ENCODE measurements at places on chromosomes 5 and 9. TPM values are rescaled to one million over a fixed set of nuclear protein-coding genes. Genes with fewer than 3 reads are reported as not detected.

Gene PITX1
- not detected for total RNA-seq

Gene OSMR
- total RNA-seq = not detected

GRCh38 chr9:129550199-129550839, 70.6 kb downstream of the C9orf50 start:
- H3K4me1 ChIP-seq = peaks cover 7% of the 10 kb centered on the region
- H3K36me3 ChIP-seq = no peaks in the 10 kb centered on the region
- H3K27ac ChIP-seq = no peak overlapping the region
- H3K4me3 ChIP-seq = peak overlapping the region; percentile 41

GRCh38 chr5:51829230-51829629, 446.0 kb downstream of the ISL1 start:
- H3K36me3 ChIP-seq = no peaks in the 10 kb centered on the region
- DNase-seq = no peak
- H3K27me3 ChIP-seq = no peaks in the 10 kb centered on the region
- H3K4me3 ChIP-seq = no peak overlapping the region
- no peaks in the 10 kb centered on the region for H3K4me1 ChIP-seq

- peak overlapping the region; percentile 52 for H3K27ac ChIP-seq
- H3K27me3 ChIP-seq = peaks cover 14% of the 10 kb centered on the region
- peaks cover 19% of the 10 kb centered on the region for H3K4me1 ChIP-seq
- no peak overlapping the region for H3K4me3 ChIP-seq
Measured at GRCh38 chr9:107213561-107214028, 69.5 kb upstream of the RAD23B start.

- no peak overlapping the region for H3K27ac ChIP-seq
- H3K36me3 ChIP-seq = no peaks in the 10 kb centered on the region
- DNase-seq = no peak
- H3K27me3 ChIP-seq = no peaks in the 10 kb centered on the region
- H3K4me1 ChIP-seq = no peaks in the 10 kb centered on the region
Measured at GRCh38 chr9:123437201-123437600, 81.2 kb downstream of the CRB2 start.

Gene NR3C1
- total RNA-seq = 66.2 TPM

- H3K27ac ChIP-seq = no peak overlapping the region
- no peak for DNase-seq
- no peaks in the 10 kb centered on the region for H3K36me3 ChIP-seq
Measured at GRCh38 chr9:134502266-134502791, 139.3 kb upstream of the COL5A1 start.

- no peak overlapping the region for H3K4me3 ChIP-seq
Measured at GRCh38 chr9:120071760-120072159, 508.2 kb downstream of the CDK5RAP2 start.

DNA sequence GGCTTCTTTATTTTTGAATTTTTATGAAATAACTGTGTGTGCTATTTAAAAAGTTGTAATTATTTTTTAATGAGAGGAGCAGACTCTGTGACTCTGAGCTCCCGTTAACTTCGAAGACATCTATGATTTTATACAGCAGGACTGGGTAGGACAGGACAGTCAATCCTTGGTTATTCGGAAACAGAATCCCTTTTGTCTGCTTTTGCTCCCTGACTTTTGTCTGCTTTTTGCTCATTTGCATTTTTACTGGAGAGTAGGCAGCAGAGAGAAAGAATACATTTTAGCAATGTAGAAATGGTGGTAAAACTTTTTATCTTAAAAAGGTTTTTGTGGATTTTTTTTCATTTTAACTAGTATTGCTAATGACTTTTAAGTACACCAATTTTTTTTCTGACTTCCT, 303.6 kb downstream of the ARHGAP26 start:
- H3K4me1 ChIP-seq = no peaks in the 10 kb centered on the region
- no peaks in the 10 kb centered on the region for H3K27me3 ChIP-seq
- no peak for DNase-seq

Gene LCN1
- total RNA-seq = not detected

Gene PPP2R2B
- total RNA-seq = 6.7 TPM

DNA sequence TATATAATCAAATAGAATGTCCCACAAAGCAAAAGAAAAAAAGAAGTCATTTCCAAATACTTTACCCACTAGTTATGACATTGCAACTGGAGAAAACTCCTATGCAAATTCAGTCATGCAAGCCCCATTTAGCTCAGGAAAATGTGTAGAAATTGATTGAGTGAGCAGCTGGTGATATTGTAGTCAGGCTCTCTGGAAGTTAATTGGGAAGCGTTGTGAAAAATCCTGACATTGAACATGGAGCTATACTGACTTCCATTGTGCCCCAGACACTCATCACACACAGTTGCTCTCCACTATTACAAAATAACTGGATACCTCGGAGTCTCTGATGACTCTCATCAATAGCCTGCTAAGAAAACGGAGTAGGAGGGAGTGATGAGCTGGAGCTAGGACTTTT, 49.0 kb downstream of the TUSC1 start:
- no peak for DNase-seq
- no peak overlapping the region for H3K4me3 ChIP-seq
- H3K36me3 ChIP-seq = no peaks in the 10 kb centered on the region
- H3K27me3 ChIP-seq = no peaks in the 10 kb centered on the region

- no peak overlapping the region for H3K27ac ChIP-seq
- no peak for DNase-seq
- H3K27me3 ChIP-seq = no peaks in the 10 kb centered on the region
- H3K4me1 ChIP-seq = peaks cover 6% of the 10 kb centered on the region
- peaks cover 5% of the 10 kb centered on the region for H3K36me3 ChIP-seq
Measured at GRCh38 chr5:137738947-137739346, 3.1 kb upstream of the KLHL3 start.

DNA sequence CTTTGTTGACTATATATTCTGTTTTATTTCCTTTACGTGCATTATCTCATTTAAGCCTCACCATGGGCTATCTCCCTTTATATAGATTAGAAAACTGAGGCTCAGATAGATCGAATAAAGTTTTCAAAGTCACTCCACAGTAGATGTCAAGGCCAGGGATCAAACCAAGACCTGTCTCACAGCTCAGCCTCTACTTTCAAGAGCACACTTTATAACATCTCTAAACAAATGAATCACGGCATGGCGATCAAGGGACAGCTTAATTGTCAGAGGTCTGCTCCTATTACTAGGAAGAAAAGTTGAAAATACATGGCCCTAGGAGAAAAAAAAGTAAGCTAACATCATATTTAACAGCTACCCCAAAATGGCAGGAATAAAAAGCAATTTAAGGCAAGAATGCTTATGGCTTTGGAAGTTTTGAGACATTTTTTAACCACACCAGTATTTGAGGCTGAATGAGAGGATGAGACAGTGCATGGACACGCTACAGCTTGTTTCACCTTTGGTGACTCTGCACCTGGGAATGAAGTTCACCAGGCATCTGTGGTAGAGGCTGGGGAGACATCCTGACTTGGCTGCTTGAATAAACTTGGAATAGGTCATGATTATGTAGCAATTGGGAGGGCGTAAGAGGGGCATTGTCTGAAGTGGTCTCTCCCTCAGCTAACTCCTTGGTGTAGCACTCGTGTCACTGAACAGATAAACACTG, 486.8 kb upstream of the WWC1 start:
- H3K4me1 ChIP-seq = no peaks in the 10 kb centered on the region
- no peaks in the 10 kb centered on the region for H3K36me3 ChIP-seq
- no peak for DNase-seq
- no peak overlapping the region for H3K27ac ChIP-seq
- no peak overlapping the region for H3K4me3 ChIP-seq

DNA sequence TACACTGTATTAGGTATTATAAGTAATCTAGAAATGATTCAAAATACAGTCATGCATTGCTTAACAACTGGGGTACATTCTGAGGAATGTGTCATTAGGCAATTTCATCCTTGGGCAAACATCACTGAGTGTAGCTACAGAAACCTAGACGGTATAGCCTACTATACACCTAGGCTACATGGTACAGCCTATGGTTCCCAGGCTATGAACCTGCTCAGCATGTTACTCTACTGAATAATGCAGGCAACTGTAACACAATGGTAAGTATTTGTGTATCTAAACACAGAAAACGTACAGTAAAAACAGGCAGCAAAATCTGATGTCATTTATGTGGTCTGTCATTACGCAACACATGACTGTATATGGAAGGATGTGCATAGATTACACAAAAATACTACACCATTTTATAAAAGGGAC, 96.8 kb downstream of the RAPGEF6 start:
- peaks cover 50% of the 10 kb centered on the region for H3K4me1 ChIP-seq
- no peak for DNase-seq
- H3K36me3 ChIP-seq = peaks cover 31% of the 10 kb centered on the region
- H3K27me3 ChIP-seq = no peaks in the 10 kb centered on the region
- no peak overlapping the region for H3K4me3 ChIP-seq
- no peak overlapping the region for H3K27ac ChIP-seq

DNA sequence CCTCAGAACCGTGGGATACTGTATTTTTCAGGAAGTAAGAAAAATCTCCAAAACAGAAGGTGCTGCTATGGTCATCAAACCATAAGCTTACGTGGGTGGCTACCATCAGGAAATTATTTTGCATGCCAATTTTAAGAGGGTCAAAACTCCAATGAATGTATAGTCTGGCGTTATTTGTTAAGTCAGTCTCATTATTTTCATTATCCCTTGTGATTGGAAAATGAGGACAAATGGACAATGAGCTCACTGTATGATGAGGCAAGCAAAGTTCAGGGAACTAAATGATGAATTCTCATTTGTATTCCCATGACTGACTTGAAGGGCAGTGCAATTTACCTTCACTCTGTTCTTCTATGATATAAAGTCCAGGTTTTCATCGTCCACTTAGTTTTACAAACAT, 17.6 kb downstream of the PUM3 start:
- H3K4me1 ChIP-seq = no peaks in the 10 kb centered on the region
- peaks cover 60% of the 10 kb centered on the region for H3K36me3 ChIP-seq
- H3K4me3 ChIP-seq = no peak overlapping the region
- no peak overlapping the region for H3K27ac ChIP-seq
- no peaks in the 10 kb centered on the region for H3K27me3 ChIP-seq

GRCh38 chr5:90546216-90546837, 12.3 kb upstream of the ADGRV1 start:
- no peak overlapping the region for H3K4me3 ChIP-seq
- no peaks in the 10 kb centered on the region for H3K36me3 ChIP-seq
- H3K27ac ChIP-seq = no peak overlapping the region
- DNase-seq = no peak

- peaks cover 35% of the 10 kb centered on the region for H3K27me3 ChIP-seq
- DNase-seq = no peak
- H3K36me3 ChIP-seq = no peaks in the 10 kb centered on the region
- H3K4me1 ChIP-seq = no peaks in the 10 kb centered on the region
Measured at GRCh38 chr5:62112689-62113228, 193.2 kb upstream of the KIF2A start.

GRCh38 chr9:95132366-95133324, 184.9 kb downstream of the FANCC start:
- H3K4me3 ChIP-seq = no peak overlapping the region
- H3K36me3 ChIP-seq = peaks cover 2% of the 10 kb centered on the region
- H3K4me1 ChIP-seq = no peaks in the 10 kb centered on the region
- no peak for DNase-seq

Gene LECT2
- not detected for total RNA-seq

- H3K4me3 ChIP-seq = no peak overlapping the region
- H3K36me3 ChIP-seq = no peaks in the 10 kb centered on the region
Measured at GRCh38 chr5:154508114-154508513, 30.1 kb upstream of the HAND1 start.

- H3K27me3 ChIP-seq = peaks cover 4% of the 10 kb centered on the region
- peaks cover 20% of the 10 kb centered on the region for H3K4me1 ChIP-seq
- no peak overlapping the region for H3K27ac ChIP-seq
- no peaks in the 10 kb centered on the region for H3K36me3 ChIP-seq
- no peak overlapping the region for H3K4me3 ChIP-seq
- no peak for DNase-seq
Measured at GRCh38 chr5:1781107-1781506, 18.5 kb downstream of the MRPL36 start.

Gene SCAI
- total RNA-seq = 13.7 TPM

DNA sequence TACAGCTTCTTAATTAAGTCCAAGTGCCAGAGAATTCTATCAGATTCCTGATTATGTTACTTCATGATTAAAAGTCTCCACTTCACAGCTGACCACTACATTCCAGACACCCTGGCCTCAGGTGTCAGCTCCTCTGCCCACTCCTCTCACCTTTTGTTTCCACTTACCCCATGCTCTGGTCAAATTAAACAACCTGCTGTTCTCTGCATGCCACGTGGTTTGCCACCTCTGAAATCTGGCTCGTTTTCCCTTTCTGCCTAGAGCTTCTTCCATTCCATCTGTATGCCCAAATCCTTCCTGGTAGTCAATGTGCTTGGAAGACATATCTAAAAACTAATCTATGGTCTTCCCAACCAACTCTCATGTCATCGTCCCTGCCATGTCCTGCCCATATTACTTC, 158.6 kb downstream of the ICE1 start:
- no peak overlapping the region for H3K27ac ChIP-seq
- no peak for DNase-seq
- peaks cover 6% of the 10 kb centered on the region for H3K27me3 ChIP-seq
- H3K4me1 ChIP-seq = no peaks in the 10 kb centered on the region

DNA sequence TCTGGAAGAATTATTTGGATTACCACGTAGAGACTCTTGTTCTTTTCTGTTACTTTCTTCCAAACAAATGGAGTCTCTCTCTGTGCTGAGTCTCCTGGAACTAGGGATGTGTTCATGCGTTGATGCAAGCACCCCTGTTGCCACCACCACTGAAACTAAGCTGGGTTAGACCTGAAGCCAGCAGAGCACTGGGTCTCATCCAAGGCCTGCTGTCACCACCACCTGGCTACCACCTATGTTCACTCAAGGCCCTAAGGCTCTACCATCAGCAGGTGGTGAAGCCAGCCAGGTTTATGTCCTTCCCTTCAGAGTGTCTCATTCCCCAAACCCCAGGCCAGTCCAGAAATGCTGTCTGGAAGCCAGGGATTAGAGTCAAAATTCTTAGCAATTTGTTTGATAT, 13.3 kb downstream of the RIC1 start:
- H3K4me1 ChIP-seq = peaks cover 19% of the 10 kb centered on the region
- no peak overlapping the region for H3K4me3 ChIP-seq
- H3K36me3 ChIP-seq = peaks cover 66% of the 10 kb centered on the region

Gene ALDH7A1
- 2.8 TPM for total RNA-seq

GRCh38 chr5:98905857-98906688, 22.7 kb downstream of the CHD1 start:
- peaks cover 20% of the 10 kb centered on the region for H3K36me3 ChIP-seq
- DNase-seq = no peak
- H3K27me3 ChIP-seq = no peaks in the 10 kb centered on the region
- H3K27ac ChIP-seq = peak overlapping the region; percentile 47

GRCh38 chr5:1703352-1704050, 96.1 kb downstream of the MRPL36 start:
- H3K4me3 ChIP-seq = no peak overlapping the region
- no peak for DNase-seq
- H3K4me1 ChIP-seq = peaks cover 7% of the 10 kb centered on the region
- peaks cover 23% of the 10 kb centered on the region for H3K27me3 ChIP-seq
- no peak overlapping the region for H3K27ac ChIP-seq
- no peaks in the 10 kb centered on the region for H3K36me3 ChIP-seq

Data from activated CD8-positive, alpha-beta memory T cell treated with anti-CD3 and anti-CD28 coated beads, Interleukin-2, amount 10 ng/mL, durations not matched to agents 7 days and 5 days (primary cell).